ENCODE measurements at places on chromosomes 3 and 15.

- no peak for DNase-seq
These were observed 70.9 kb downstream of the CGGBP1 start for GRCh38 chr3:87987952-87988351.

DNA sequence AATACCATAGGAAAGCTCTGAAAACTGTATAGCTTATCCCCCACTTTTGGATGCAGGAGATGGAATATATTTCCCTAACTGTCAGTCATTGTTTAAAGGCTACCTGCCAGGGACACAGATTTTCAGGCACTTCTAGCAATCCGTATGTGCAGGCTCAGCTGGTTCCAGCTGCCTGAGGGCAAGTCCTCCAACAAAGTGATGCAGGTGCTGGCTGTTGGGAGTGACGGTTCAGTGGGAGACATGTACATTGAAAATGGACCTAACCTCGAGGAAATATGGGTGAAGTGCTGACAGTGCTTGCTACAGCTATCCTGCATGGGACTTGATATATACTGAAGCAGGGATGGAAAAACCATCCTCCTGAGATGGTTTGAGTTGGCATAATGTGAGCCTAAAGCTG is 153.1 kb upstream of the GAP43 start:
- no peak for DNase-seq

DNA sequence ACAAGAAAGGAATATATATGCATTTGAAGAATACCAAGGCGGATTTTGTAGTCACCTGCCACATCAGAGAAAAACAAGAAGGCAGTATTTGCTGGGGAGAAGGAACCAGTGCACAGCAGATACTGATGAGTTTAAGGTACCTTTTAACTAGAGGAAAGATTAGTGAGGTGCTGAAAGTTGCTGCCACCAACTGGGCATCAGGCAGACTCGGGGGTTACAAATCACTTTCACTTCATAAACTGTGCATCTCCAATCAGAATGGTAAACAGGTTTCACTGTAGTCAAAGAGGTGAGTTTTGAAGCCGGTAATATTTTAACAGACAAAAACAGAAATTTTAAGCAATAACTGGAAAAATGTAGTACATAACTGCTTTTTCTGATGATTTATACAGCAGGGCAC is 4.1 kb downstream of the FBN1 start:
- DNase-seq = no peak

- DNase-seq = no peak
These were observed 126.0 kb downstream of the FMN1 start for GRCh38 chr15:33068511-33068990.

GRCh38 chr3:36132214-36132613 is 248.1 kb upstream of the STAC start:
- no peak for DNase-seq

- no peak for DNase-seq
These were observed 5.5 kb upstream of the IMPDH2 start for GRCh38 chr3:49034650-49035049.

GRCh38 chr3:11624161-11624560 is 19.6 kb downstream of the VGLL4 start:
- DNase-seq = peak; percentile 43

GRCh38 chr3:171350364-171350763 is 109.8 kb downstream of the TNIK start:
- no peak for DNase-seq

Measured in GM13977 (cell line).